ENCODE measurements at places on chromosomes 7 and 10.
A peak's percentile ranks its signal among the peaks of the same experiment; 100 is the strongest.

- no peak for DNase-seq
Observed at GRCh38 chr7:39827571-39827970, 122.5 kb upstream of the CDK13 start.

DNA sequence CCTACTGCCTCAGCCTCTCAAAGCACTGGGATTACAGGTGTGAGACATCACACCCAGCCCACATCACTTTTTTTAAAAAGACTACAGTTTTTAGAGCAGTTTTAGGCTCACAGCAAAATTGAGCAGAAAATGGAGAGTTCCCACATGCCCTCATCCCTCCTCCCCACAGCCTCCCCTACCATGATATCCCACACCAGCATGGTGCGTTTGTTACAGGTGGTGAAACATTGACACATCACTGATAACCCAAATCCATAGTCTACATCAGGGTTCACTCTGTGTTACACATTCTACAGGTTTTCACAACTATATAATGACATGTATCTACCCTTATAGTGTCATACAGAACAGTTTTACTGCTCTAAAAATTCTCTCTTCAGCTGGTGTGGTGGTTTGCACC is 24.3 kb upstream of the TOMM7 start:
- DNase-seq = no peak

DNA sequence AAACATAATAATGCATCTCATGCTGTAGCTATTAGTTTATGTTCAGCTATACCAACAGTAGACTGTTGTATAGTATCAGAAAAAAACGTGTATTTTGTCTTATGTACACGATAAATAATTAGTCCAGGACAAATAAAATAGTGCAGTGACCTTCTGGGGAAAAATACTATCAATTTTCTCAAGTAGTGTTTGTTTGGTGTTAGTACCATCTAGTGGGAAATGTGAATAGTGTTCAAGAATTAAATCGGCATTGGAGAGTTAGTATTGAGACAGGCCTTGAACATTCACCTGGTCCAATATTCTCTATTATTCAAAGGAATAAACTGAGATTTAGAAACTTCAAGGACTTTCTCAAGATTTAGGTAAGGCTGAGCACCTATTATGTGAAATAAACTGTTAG is 21.7 kb upstream of the OR2A5 start:
- DNase-seq = peak; percentile 28

GRCh38 chr10:22321924-22322640 is 1.2 kb downstream of the BMI1 start:
- DNase-seq = peak; percentile 46

GRCh38 chr10:34716958-34717357 is 98.1 kb downstream of the PARD3 start:
- no peak for DNase-seq

DNA sequence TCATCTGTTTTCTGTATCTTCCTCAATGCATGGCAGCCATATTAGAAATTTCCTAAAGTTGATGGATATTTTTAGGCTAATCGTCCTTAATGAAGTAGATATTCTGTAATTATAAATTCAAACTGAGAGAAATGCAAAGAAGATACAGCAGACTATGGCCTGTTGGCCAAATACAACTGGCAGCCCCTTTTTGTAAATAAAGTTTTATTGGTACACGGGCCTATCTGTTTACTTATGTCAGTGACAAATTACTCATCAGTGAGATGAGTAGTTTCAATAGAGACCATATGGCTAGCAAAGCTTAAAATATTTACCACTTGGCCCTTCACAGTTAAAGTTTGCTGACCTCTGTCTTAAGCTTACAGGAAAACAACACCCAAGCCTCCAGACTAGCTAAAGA is 112.3 kb downstream of the HTR7 start:
- DNase-seq = no peak

- DNase-seq = peak; percentile 47
Observed at GRCh38 chr10:88216976-88217375, 353.6 kb downstream of the PTEN start.

- DNase-seq = no peak
Observed at GRCh38 chr7:15303357-15303756, 258.5 kb downstream of the AGMO start.

- no peak for DNase-seq
Observed at GRCh38 chr10:97538411-97538810, 34.2 kb upstream of the ANKRD2 start.

- peak; percentile 89 for DNase-seq
Observed at GRCh38 chr7:26061678-26062603, 90.1 kb upstream of the NFE2L3 start.

Data from NAMALWA (cell line).